ENCODE measurements at places on chromosomes 1 and 21.

GRCh38 chr1:168636642-168637111, 60.3 kb downstream of the XCL1 start:
- no peak for DNase-seq

- no peak for DNase-seq
Observed at GRCh38 chr1:62941780-62942179, 157.8 kb downstream of the ATG4C start.

DNA sequence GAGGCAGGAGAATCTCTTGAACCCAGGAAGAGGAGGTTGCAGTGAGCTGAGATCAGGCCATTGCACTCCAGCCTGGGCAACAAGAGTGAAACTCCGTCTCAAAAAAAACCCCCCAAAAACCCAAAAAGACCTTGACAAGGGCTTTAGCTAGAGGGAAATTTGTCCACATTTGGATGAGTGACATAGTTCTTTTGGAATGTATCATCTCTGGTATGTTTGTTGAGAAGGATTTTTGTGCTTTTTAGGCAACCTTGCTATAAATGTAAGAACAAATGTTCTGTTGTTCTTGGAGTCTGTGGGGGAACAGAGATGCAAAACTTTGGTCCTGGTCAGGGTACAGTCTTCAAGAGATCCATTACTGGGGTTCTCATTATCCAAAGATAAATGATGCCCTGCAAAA, 28.9 kb downstream of the INAVA start:
- no peak for DNase-seq

DNA sequence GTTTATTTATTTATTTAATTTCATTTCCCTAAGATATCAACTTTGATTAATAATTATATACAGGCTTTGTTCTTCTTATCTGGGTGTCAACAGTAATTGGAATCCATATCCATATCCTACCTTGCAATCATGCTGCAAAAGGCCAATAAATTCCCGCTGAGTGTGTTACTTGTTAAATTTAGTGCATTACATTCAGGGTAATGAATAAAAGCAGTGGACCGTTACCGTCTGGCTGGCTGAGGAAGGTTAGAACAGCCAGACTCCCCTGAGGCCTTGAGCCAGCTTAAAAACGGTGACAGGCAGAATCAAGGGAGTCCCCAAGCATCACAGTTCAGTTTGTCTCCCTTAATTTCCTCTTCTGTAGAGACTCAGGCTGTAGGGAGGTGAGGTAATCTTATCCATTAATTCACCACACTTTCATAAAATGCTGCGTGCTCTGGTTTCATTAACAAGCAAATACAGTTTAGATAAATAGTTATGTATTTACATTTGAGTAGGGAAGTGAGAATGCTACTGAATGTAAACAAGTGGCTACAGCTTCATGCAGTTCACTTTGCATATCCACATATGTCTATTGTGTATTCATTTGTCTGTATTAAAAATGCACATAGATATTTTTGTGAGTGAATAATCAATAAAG, 888.2 kb upstream of the CXADR start:
- no peak for DNase-seq

GRCh38 chr1:55584526-55585401, 369.6 kb upstream of the USP24 start:
- no peak for DNase-seq
